NCI-H1105 (cell line): ENCODE measurements at places on chromosomes 13 and 19.

DNA sequence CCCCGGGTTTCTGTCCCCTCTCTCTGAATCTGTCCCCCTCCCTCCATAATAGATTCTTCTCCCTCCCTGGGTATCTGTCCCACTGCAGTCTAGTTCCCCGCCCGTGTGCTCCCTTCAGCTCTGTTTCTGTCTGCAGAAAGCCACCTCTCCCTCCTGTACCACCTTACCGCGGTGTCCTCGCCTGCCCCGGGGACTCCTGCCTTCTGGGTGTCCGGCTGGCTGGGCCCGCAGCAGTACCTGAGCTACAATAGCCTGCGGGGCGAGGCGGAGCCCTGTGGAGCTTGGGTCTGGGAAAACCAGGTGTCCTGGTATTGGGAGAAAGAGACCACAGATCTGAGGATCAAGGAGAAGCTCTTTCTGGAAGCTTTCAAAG, 1.3 kb downstream of the FCGRT start:
- DNase-seq, result no peak

GRCh38 chr13:113887700-113888201, 23.9 kb upstream of the GAS6 start:
- no peak for DNase-seq

GRCh38 chr19:20431826-20432225, 133.8 kb downstream of the ZNF737 start:
- DNase-seq, result no peak

- no peak for DNase-seq
Observed at GRCh38 chr19:29013325-29013724, 199.6 kb downstream of the UQCRFS1 start.
